DMS79 (cell line): ENCODE measurements at places on chromosomes 12 and 14.

DNA sequence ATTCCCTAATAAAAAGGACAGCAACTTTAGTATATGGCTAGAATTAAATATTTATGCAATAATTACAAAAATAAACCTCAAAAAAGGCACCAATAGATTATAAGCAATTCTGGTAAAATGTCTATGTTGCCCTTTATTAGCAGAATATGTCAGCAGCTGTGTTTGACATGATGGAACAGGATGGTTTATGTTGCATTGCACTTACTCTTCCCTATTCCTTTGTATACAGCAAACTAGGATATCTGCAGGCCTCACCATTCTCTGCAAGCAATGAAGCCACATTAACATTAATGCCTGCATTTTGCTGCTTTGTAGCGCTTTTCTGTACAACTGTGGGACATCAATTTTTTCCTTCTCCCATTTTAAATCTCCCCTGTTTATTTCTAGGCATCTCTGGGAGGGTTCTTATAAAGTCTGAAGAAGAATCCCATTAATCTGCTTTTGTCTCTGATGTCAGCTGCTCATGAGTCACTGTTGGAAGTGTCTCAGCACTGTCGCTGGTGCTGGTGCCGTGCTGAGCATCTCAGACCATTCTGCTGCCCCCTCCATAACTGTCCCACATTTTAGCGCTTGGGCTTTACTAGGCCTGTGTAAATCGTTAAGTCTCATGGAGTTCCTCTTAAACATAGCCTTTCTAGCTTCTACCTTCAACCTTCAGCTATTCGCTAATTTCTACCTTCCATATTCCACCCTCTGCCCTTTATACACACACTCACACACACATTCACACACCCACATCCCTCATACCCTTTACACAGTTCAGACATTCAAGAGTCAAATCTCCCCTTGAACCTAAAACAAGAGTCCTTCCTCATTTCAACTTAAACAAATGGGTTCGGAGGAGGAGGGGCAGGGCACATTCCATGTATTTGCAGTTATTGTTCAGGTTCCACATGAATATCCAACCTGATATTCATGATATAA is 64.4 kb upstream of the TRHDE start:
- DNase-seq: no peak

GRCh38 chr12:121443193-121443870 is 43.4 kb downstream of the RNF34 start:
- DNase-seq: no peak

DNA sequence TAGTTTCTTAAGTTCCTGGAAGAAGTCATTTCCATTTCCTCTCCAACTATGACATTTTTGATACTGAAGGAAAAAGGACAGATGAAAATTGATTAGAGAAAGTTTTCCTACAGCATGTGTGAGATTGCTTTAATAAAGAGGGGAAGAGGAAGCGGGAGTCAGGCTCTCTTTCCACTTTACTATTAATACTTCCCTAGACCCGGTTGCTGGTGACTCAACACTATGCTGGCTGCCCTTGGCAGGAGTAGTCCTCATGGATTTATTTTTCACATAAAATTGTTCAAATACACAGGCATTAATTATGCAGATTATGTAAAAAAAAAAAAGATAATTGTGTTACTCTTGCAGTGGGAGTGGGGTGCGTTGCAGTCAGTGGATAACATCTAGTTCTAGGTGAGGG is 293.4 kb downstream of the EGLN3 start:
- DNase-seq: no peak

DNA sequence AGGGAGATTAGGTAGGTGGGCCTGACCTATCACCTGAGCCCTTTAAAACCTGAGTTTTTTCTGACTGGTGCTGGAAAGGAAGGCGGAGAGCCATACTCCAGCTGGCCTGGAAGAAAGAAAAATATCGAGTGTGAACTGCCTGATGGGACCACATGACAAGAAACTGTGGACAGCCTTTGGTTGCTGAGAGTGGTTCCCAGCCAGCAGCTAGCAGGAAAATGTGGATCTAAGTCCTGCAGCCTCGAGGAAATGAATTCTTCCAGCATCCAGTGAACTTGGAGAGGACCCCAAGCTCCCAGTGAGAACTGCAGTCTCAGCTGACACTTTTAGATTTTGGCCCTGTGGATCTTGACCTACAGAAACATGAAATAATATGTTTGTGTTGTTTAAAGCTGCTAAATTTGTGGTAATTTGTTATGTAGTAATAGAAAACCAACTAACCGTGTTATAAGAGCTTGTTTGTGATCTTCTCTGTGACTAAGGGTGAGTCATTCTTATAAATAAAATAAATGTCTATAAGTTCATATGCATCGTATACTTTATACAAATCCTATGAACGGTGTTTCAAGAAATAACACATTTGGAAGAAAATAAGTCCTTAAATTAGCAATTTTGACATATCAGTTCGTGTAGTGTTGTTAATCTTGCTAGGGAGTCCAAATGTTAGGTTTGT is 359.6 kb downstream of the BMP4 start:
- DNase-seq: no peak

DNA sequence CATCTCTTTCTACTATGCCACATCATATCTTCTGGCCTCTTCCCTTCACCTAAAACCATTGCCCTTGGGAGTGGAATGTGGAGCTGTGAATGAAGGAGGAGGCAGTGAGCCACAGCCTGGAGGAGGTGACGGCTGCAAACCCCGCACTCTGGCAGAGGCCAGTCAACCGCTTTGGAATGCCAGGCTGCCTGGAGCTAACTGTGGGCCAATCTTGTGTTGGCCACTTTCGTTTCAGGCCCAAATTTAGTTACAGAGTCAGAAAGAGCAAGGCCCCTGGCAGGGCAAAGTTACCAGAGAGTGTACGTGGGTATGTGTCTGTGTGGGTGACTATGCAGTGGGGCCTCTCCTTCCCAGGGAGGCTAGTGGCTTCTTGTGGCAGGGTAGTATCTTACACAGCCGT is 40.1 kb downstream of the CACNA1C start:
- DNase-seq: no peak

DNA sequence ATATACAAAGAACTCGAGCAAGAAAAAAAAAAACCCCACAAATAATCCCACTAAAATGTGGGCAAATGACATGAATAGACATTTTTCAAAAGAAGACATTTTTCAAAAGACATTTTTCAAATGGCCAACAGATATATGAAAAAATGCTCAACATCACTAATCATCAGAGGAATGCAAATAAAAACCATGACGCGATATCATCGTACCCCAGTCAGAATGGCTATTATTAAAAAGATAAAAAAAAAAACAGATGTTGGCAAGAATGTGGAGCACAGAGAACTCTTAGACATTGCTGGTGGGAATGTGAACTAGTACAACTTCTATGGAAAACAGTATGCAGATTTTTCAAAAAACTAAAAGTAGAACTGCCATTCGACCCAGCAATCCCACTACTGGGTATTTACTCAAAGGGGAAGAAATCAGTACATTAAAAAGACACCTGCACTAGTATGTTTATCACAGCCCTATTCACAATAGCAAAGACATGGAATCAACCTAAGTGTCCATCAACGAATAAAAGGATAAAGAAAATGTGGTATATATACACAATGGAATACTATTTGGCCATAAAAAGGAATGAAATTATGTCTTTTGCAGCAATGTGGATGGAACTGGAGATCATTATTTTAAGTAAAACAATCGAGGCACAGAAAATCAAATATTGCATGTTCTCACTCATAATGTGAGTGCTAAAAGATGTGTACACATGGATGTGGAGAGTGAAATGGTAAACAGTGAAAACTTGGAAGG is 16.3 kb downstream of the ZBTB39 start:
- no peak for DNase-seq

DNA sequence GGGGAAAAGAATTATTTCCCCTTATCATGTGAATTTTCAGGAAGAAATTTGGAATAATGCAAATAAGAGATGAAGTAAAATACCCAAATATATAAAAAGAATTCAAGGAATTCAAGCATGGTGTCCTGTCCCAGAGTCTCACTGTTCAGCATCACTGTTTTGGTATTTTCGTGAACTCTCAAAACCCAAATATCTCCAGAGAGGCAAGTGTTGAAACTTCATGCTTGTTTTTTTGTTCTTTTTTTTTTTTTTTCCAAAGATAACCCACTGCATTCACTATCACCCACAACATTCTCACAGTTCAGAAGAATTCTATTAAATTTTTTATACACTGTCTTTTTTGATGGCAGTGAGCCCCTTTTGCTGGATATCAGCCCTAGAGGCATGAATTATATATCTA is 354.9 kb downstream of the DIO2 start:
- no peak for DNase-seq

DNA sequence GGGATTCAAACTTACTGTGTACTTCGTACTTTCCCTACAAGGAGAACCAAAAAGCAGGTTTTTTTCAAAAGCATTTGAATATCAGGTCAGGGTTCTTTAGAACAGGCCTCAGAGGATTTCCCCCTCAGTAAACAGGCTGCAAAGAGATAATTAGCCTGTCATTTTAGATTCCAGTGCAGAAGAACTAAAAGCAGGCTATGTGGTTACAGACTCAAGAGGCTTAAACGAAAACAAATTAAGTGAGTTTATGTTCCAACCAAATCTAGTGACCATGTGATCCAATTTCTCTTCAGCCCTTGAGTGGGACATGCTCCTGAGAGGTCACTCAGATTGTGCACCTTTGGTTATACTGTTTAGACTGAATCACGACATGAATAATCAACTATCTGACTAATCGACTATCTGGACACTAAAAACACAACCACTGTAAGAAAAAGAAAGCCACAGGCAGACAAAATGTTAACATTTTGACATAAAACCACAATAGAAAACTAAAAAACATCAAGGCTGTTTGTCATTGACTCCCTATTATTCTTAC is 4.5 kb downstream of the TMED8 start:
- peak; percentile 35 for DNase-seq

GRCh38 chr14:36485773-36486172 is 34.3 kb downstream of the NKX2-1 start:
- DNase-seq: no peak

DNA sequence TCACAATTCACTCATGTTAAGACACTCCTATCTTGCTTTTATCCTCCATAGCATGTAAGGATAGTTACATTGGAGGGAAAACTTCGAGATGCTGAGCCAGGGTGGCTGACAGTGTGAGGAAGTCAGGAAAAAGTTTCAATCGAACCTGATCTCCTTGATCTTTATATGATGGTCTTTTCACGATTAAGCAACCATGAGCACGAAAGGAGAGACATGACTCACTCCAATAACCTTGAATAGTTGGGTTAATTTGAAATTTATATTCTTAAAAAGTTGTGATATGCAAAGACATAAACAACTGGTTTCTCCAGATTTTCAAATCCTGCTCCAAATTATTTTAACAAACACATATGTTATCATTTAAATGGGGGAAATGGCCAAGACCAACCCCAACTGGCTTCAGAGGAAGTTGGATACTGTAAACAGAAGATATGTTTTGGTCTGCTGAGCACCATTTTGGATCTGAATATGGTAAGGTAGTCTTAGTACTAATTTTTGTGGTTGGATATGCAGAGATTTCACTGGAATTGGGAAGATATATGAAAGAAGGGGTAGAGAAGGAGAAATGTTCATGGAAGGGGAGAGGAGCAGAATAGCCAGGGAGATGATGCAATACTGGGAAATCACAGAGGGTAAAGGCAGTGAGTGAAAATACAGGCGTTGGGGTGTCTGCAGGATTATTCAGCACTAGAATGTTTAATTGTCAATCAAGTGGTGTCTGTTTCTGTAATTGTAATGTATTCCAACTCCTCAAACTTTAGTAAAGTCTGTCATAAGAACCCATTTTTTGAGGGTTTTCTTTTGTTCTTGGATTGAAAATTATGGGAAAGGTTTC is 185.2 kb upstream of the SLC38A2 start:
- no peak for DNase-seq

GRCh38 chr14:75896341-75896740 is 85.5 kb downstream of the TGFB3 start:
- DNase-seq: no peak

GRCh38 chr14:85235868-85236267 is 294.1 kb upstream of the FLRT2 start:
- DNase-seq: no peak

DNA sequence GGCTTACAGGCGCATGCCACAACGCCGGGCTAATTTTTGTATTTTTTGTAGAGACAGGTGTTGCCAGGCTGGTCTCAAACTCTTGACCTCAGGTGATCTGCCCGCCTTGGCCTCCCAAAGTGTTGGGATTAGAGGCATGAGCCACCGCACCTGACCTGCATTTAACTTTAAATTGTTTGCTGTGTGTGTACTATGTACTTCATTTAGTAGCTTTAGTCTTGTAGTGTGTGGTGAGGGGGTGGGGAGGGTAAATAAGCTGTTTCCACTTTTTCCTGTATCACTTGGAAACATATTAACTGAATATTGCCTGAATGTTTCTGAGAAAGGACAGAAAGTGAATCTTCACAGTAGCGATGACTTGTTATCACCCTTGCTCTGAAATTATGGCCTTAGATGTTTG is 8.5 kb downstream of the DLST start:
- no peak for DNase-seq

GRCh38 chr12:128994856-128995255 is 141.6 kb downstream of the GLT1D1 start:
- DNase-seq: peak; percentile 23
